ENCODE measurements at places on chromosomes 7 and 10. TPM values are rescaled to one million over a fixed set of nuclear protein-coding genes. Genes with fewer than 3 reads are reported as not detected.

Gene BTAF1
- total RNA-seq: 21.1 TPM

Gene TMEM176B
- total RNA-seq: 0.58 TPM

Gene STAG3
- total RNA-seq: 0.35 TPM

Gene RNF148
- total RNA-seq: not detected

Gene ATP5F1C
- total RNA-seq: 396 TPM

Gene SYCE1
- total RNA-seq: not detected

Gene ACSM6
- not detected for total RNA-seq

Gene PNLIP
- not detected for total RNA-seq

Gene PTF1A
- not detected for total RNA-seq

Gene FFAR4
- total RNA-seq: not detected

Gene RNLS
- 36.5 TPM for total RNA-seq

Gene COL17A1
- not detected for total RNA-seq

Gene MARVELD1
- total RNA-seq: 63.4 TPM

Gene SPDYE3
- not detected for total RNA-seq

Gene GUSB
- 25.0 TPM for total RNA-seq

Gene PTPN20
- 0.35 TPM for total RNA-seq

Gene PHTF2
- total RNA-seq: 53.5 TPM

Gene ZNF365
- 1.2 TPM for total RNA-seq

Gene TACC2
- 9.5 TPM for total RNA-seq

Gene ATOH7
- not detected for total RNA-seq

Gene DYDC2
- total RNA-seq: not detected

Gene SVOPL
- total RNA-seq: not detected

Gene ADARB2
- not detected for total RNA-seq

Gene NEUROG3
- not detected for total RNA-seq

Gene MOGAT3
- not detected for total RNA-seq
